Stimulated activated CD4-positive, alpha-beta T cell treated with anti-CD3 and anti-CD28 coated beads, Interleukin-12 subunit alpha, Interleukin-12 subunit beta, amount 100 ng/mL, for 4 hours (primary cell): ENCODE measurements at places on chromosomes 3 and 15.
A peak's percentile ranks its signal among the peaks of the same experiment; 100 is the strongest.

DNA sequence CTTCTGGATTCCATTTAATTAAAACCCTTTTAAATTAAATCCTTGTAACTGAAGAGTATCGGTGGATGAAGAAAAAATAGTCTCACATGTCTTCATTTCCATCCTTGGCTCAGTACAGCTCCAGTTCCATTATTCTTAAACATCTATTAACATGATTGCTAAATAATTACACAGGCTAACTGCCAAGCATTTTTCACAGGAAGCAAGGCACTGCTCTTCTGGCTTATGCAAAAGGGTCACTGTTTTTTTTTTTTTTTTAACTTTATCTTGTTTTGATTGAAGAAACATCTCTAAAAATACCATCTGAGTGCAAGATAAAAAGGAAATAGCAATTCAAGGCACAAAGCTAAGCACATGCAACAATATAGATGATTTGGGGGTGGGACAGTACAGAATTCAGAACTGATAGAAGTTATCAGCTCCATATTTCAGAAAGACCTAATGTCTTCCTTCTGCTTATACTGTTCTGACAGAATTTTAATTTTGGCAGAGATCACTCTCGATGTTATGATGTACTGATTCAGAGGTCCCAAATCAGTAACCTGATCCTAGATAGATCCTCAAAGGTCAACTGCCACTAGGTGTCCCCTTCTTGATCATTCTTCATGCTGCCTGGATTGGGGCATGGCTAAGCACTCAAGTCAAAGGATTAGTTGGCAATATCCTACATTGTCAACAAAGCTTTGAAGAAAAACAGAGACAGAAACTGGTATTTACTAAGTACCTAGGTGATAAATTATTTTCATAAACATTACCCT, 57.8 kb upstream of the ACTC1 start:
- DNase-seq: no peak

GRCh38 chr3:122314228-122314876, 10.7 kb upstream of the CSTA start:
- DNase-seq: no peak

GRCh38 chr15:32967521-32967920, 227.0 kb downstream of the FMN1 start:
- no peak for DNase-seq

GRCh38 chr3:44942202-44942921, 33.6 kb downstream of the ZDHHC3 start:
- no peak for DNase-seq

DNA sequence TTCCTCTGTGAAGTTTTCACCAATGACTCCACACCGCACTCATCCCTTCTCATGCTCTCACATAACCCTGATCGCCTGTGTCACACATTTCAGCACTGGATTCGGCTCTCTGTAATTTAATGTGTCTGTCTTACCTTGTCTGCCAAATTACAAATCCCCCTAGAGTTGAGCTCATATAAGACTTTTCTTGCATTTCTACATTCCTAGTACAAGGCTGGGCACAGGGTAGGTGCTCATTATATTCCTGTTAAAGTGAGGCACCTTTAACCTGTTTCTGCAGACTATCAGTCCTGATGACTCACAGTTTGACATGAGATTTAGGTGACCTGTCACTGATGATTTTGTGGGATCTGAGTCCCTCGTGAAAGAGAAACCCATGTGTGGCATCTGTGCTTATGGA, 22.6 kb downstream of the TGM5 start:
- DNase-seq: no peak

GRCh38 chr3:44464509-44464908, 13.0 kb downstream of the ZNF445 start:
- DNase-seq: no peak

DNA sequence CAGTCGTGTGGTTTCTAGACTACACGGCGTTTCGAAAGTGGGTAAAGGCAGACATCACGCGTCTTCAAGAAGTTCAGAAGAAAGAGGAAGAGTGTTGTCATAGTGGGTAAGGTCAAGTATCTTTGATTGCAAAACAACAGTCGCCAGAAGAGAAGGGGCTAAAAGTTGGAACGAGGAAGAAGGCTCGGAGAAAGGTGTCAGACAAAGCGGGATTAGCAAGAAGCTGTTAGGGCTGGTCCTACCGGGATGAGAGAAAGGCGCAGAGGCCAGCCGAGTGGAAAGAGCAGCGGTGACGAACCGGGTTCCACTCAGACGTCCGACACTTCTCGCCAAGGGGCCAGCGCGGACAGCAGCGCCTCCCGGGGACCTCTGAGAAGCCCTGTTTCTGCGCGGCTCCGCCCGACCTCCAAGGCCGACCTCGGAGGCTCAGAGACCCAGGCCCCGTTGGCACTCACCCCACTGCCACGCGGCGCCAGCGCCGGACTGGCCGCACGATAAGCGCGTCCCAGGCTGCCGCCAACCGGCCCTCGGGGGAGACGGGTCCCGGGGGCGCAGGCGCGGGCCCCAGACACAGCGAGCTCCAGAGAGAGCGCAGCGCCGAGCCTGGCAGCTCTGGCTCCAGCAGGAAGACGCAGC, 436 bp downstream of the ADPGK start:
- peak; percentile 12 for DNase-seq

DNA sequence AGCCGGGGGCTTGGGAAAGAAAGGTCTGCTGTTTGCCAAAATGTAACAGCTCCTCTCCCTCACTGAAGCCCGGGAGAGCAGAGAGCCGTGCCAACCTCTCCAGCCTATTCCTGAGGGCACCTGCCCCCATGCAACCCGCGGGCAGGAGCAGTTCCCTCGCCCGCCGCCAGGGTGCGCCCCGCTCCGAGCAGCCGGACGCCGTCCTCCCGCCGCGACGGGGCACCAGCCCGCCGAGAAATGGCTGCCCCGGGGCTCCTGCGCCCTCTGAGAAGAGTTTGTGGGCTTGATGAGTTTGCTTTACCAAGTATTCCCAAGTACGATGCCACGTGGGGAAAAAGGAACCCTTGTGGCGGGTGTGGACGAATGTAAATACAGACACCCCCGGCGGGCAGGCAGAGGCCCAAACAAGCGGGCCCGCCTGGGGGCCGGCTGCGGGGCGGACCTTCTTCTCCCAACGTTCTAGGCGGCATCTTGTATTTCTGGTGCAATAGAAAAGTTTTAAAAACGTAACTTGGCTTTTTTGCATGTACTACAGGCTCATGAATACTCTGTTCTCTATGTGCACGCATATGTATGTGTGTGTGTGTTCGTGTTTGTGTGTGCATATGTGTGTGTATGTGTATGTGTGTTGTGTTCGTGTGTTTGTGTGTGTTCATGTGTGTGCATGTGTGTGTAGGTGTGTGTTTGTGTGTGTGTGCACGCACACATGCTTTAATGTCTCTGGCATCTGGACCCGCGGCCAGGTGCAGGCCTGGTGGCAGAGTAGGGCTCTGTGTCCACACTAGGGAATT, 162.9 kb downstream of the CHSY1 start:
- DNase-seq: peak; percentile 87

DNA sequence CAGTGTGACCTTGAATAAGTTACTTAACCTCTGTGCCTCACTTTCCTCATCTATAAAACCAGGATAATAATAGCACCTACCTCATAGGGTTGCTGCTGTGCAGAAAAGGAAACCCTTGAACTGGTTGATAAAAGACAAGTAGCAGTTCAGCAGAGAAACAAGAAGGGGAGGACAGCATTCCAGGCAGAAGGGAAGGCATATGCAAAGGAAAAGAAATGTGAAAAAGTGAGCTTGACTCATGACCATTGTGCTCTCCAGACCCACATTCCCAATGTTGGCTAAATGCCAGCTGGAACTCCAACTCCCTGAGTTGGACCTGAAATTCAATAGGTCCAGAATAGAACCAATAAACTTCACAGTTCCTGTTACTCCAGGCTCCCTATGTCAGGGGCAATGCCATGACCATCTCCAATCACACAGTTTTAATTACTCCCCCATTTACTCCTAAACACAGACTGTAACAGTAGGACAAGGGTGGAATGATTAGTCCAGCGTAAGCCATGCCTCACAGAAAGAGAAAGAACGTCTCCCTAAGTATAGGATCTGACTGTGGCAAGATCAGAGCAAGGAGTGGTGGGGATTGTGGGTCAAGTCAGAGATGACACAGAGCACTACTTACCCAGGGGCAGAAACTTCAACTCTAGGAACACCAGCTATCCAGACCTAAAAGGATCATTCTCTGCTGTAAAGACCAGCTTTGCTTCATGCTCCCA, 26.9 kb downstream of the PRKAR2A start:
- no peak for DNase-seq

DNA sequence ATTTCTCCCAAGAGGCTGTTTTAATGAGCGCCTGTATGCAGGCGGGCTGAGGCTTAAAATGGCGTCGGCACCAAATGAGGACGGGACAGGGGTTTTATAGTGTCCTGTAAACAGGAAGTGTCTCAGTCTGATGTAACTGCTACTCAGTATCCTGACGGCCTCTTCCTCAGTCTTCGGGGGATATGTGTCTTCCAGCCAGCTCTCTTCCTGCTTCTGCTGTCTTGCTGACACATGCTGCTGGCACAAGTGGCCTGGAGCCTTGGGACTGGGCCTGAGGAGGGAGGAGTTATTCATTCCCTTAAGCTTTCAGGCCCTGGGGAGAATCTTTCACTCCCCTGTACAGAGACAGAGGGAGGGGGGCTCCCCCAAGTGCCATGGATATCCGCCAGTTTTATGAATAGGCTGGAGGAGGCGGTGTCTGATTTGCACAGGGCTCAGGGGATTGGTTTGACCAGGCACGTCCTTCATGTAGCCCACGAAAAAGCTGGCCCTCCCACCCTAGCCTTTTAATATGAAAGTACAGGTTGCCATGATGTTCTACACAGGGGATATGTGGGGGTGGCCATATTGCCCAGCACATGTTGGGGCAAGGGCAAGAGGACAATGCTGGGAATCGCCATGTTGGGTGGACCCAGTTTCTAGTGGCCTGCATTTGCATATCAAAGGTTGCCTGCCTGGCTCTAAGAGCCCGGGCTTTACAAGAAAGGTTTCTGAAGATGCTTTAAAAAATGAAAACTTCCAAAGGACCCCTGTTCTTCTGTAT, 19.9 kb downstream of the NDUFB4 start:
- no peak for DNase-seq

DNA sequence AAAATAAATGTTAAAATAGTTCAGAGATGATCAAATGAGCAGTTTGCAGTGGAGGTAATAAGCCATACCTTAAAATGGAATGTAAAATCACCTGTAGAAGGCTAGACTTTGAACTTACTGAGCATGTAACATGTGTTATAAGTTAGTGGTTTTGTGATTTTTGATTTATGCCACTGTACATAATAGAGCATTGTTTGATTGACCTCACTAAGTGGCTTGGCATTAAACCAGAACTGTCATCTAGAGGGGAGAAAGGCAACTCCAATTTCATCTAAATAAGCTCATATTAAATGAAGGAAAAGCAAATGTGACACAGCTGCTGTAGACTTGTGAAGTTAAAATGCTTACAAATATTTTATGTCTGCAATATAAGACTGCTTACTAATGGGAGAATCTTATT, 387.9 kb downstream of the ZIC1 start:
- no peak for DNase-seq

DNA sequence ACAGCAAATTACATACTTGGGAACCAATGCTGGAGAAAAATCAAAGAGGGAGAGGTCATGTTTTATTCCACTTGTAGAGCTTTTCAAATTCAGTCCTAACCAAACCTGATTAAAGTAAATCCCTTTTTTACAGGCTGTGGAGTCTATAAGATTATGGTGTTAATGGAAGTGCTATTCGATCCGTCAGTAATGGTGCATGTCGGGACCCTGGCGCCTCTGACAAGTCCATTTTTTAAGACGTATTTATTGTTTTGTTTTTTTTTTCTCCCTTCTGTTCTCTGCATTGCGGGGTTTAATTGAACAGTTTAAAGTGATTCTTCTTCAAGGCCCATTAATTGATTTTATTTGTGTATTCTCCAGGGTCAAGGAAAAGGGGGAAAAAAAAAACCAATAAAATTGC, 725.9 kb downstream of the TUSC7 start:
- no peak for DNase-seq

DNA sequence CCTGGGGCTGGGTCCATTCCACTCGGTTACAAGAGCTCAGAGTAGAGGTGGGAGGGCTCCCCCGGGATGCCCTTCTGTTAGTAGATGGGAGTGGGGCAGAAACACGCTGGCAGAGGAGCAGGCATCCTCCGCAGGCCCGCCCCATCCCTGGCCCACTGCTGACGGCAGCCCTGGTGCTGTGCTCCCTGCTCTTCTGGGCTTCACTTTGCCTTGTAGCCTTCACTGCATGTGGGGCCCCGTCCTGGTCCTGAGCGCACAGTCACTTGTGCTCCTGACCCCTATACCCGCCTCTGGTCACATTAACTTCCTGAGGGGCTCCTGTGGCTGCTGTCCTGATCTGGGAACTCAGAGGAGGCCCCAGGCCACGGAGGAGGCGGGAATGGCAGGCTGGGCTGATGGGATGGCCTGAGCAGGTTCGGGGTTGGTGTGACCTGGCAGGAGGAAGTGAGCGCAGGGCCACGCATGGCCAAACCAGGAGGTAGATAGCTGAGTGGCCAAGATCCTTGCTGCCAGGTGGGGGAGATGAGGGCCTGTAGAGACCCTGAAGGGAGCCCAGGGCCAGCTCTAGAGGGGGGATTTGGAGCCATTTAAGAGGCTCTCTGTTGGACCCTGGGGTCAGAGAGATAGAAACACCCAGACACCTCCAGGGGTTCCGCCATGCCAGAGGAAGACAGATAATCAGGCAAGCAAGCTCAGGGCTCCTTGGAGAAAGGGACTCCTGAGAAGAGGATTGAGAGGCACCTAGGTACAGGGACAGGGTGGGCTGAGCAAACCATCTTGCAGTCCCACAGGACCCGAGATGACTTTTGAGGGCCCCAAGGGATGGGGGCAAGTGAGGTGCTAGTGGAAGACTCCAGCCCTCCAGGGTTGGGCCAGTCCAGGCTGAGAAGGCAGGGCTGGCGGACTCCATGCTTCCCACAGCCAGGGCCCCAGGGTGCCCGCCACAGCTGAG, 92.2 kb upstream of the PRR23E start:
- DNase-seq: no peak

DNA sequence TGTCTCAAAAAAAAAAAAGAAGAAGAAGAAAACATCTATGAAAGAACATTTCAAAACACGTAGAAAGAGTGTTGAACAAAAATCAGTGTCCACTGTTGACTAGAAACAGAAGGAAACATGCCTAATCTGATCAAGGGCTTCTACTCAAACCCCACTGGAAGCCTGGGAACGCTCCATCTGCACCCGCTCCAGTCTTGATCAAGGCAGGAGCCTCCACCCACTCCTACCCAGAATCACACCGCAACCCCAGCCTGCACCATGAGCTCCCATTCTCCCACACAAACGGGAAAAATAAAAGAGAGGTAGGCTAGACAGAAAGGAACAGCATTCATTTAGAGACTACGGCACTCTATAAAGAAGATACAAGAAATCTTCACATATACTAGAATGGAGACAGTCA, 40.9 kb upstream of the OCA2 start:
- DNase-seq: no peak

DNA sequence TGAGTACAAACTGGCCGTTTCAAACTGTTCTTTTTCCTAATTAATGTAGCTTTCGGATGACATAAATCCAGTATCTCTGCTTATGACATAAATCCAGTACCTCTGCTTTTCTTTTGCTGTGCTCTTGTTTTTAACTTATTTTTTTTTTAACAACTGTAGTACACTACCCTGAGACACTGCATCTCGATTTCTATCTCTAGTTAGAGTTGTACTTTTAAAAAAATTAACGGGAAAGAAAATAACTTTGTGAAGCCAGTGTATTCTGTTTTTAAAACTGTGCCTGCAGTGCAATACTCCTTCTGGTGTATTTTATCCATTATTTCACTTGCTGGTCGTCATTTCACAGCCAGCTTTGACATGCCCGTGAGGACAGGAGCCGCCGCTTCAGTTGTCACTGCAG, 46.6 kb downstream of the ASB7 start:
- no peak for DNase-seq
